Cortex of kidney (tissue), 1 donor: ENCODE measurements at places on chromosomes 4 and X.

GRCh38 chr4:114017120-114017917 lies 37.9 kb upstream of the ARSJ start:
- DNase-seq: no peak

DNA sequence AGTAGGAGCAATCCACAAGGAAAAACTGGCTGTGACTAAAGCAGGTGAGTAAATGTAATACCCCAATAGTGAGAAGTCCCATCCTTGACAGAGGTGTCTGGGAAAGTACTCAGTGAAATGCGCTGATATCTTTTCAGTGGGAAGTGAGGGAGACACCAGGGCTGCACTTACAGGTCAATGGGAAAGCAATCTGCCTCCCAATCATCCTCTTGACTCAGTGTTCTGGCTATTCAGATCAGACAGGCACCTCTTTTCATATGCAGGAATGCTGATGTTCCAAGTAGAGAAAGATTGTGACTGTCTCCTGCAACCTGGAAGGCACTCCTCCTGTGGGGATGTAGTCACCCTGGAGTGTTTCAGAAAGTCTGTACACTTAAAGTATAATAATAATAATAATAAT lies 39.9 kb upstream of the SPIN2A start:
- DNase-seq: no peak

DNA sequence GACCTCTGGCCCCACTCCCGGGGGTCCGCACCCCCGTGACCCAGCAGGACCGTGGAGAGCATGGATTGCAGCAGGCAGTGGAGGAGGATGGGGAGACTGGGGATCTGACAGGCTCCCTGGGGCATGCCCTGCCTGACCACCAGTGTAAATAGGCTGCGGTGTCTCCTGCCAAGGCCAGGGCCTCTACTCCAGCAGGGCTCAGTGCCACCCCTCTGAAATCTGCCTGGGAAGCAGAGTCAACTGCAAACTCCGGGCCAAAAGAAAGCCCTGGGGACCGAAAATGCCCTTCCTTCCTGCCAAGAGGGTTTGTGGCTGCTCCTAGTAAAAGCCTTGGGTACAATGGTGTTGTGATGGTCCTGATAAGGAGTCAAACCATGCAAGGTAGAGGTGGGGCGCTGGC lies 6.4 kb downstream of the ADRA2C start:
- no peak for DNase-seq

GRCh38 chr4:6894086-6894478 lies 15.5 kb upstream of the TBC1D14 start:
- DNase-seq: no peak

- DNase-seq: no peak
These were observed 69.4 kb upstream of the SORBS2 start for GRCh38 chr4:185881430-185881829.

DNA sequence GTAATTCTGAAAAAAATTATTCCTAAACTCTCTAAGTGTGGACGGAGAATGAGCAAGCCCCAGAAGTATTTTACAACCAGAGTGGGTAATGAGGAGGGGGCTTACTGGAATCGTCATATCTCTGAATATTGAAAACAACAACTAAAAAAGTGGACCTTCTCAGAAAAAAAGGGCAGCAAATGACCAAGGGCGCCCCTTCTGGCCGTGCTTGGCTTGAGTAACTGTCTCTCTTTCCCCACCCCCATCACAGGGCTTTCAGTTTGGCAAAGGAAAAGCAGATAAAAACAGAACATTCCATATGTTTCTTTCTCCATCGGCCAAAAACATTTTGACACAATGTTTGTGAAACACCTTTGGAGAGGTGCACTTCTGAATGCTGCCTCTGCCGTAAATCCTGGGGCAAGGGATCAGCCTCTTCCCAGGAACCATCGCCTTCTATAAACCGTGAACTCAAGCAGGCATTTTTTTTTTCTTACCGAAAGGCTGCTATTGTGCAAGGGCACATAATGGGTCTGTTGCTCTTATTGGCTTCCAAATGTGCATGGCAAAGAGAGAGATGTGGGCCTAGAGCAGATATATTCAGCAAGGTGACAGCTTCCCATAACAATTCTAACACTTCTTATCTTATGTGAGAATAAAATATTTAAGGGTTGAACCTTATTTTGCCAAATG lies 115.4 kb downstream of the PARM1 start:
- DNase-seq: no peak

DNA sequence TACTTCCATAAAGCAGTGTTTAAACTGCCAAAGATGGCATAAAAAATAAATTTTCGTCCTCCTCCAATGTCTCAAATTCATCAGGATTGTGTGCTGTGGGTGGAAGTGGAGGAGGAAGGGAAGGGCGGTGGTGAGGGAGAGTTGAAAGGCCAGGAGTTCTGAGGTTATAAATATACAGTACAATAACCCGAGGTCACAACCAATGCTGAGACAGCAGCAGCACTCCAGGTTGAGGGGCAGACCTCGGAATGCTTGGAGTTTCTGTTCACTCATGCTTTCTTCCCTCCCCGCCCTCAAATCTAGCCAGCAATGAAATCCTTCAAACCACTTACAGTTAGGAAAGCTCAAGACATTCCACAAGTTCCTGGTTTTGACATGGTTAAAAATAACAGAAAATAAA lies 134.0 kb upstream of the SMAD1 start:
- no peak for DNase-seq

- DNase-seq: no peak
These were observed 2.3 kb downstream of the GPR173 start for GRCh38 chrX:53050841-53051240.

DNA sequence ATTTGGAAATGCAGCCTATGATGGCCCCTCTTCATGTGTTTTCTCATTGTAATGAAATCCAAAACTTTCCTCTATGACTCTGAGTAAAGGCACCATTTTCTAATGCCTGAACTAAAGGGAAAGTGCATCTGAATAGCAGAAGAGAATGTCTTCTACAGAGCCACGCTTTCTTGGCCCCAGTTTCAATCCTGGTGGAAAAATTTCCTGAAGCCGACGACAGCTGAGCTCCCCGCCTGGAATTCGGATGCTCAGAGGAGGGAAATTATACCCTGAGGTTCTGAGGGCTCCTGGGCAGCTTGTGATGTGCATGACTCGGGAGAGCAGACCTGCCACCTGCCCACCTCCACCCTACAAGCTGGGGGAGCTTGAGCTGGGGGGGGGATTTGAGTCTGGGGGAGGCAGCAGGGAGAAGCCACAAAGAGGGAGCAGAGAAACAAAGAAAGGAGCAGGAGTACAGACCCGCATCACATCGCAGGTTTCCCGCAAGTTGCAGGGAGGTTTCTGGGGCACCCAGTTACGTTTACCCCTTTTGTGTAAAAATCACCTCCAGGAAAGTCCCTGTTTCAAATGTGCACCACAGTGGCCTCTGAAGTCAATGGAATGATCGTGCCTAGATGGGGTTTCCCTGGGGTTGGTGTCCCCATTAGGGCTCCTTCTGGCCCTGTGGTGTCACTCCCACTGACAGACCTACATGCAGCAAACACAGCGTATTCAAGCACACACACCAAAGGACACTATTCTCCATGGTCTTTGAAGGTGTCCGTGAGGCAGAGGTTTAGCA lies 145.6 kb upstream of the RBPJ start:
- DNase-seq: no peak

DNA sequence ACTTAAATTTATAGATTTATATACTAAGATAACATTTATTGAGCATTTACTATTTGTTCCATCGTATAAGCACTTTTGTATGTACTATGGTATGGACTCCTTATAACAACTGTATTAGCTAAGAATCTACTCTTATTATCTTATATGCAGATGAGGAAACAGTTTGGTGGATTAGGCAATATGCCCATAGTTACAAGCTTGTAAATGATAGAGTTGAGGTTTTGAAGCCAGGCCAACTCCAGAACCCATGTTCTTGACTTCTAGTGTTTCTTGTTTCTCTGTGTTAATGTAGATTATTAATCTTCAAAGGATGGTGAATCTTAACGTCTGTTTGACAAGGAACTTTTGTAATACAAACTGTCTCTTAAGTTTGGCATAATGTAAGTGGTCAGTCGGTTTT lies 71.3 kb downstream of the STIM2 start:
- DNase-seq: no peak

DNA sequence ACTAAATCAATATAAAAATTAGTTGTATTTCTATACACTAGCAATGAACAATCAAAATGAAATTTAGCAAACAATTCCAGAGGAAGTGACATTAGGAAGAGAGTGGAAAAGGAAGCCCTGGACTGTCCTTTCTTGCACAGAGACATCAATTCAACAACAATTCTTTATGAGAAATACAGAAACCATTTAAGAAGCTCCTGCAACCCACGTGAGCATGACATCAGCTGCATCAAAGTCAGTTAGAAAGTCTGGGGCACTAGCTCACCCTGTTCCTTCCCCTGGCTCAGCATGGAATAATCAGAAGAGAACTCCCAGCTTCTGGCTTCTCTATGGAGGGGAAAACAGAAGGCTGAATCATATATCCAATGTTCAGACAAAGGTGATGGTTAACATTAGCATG lies 48.6 kb upstream of the STARD8 start:
- no peak for DNase-seq

- no peak for DNase-seq
These were observed 125.4 kb downstream of the ATP8A1 start for GRCh38 chr4:42531341-42532030.

GRCh38 chr4:158667651-158668198 lies 4.0 kb downstream of the C4orf46 start:
- DNase-seq: no peak

DNA sequence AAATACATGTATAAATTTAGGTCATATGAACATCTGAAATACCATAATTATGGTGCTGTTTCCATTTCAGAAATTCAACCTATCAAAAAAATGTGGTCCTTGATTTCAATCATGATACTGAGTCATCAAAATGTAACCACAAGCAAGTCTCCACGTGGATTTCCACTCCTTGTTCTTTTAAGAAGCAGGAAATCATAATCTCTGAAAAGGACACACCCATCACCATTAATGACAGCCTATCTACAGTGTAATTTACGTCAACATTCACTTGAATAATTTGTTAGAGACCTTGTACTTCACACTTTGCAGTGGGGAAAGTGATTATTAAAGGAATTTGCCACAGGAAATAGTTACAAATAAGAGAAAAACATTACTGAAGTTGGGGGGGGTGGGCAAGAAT lies 17.7 kb upstream of the SLC7A11 start:
- no peak for DNase-seq

DNA sequence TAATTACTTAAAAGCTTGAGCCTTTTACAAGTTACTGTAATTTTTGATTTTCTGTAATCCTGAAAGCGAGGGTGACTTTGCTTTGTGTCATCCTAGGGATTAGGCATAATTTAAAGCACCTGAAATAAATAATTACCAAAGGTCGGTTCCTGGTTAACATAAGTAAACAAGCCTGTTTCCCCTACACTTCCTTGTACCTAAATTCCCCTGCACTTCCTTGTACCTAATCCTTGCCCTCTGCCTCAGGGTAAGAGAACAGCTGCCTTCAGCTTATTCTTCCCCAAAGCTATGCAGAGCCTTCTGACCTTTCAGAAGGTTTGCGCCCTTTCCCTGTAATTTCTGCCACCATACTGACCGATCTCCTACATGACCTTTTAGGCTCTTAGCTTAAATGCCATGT lies 166.1 kb upstream of the PDE5A start:
- DNase-seq: no peak

DNA sequence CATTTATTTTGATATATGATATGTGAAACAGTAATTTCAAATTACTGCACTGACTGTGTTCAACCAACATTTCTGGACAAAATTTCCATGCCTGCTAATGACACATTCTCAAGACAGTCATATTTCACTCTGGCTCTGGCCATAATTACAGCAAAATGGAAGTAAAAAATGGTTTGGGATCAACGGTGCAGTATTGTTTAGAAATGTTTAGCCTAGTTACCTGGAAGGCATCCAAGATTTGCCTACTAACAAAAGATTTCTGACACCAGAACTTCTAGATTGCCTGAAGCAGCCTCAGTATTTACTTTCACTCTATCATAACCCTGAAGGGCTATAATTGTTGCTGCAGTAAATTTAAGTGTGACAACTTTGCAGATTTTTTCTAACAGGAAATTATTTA lies 416.3 kb downstream of the PCDH10 start:
- DNase-seq: no peak

GRCh38 chr4:138555584-138555983 lies 313.4 kb upstream of the SLC7A11 start:
- no peak for DNase-seq

DNA sequence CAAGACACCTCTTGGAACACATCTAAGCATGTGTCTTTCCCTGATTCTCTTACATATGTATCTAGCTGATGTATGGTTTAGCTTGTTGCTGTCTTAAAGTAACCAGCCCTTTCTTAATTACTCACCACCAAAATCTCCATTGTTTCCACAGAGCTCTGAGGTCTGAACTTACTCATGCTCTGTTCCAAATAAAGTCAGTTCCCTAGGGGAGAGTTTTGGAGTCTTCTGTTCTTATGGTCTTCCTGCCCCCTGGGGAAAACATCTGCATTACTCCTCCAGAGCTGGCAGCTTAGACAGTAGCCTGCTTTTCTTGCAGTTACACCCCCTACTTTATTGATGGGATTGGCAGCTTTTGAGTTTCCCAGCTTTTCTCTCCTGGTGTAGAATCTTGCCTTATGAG lies 125.8 kb downstream of the EDA start:
- DNase-seq: no peak

GRCh38 chr4:107509615-107510014 lies 210.4 kb downstream of the PAPSS1 start:
- no peak for DNase-seq

GRCh38 chrX:3262901-3263300 lies 83.6 kb downstream of the MXRA5 start:
- no peak for DNase-seq

DNA sequence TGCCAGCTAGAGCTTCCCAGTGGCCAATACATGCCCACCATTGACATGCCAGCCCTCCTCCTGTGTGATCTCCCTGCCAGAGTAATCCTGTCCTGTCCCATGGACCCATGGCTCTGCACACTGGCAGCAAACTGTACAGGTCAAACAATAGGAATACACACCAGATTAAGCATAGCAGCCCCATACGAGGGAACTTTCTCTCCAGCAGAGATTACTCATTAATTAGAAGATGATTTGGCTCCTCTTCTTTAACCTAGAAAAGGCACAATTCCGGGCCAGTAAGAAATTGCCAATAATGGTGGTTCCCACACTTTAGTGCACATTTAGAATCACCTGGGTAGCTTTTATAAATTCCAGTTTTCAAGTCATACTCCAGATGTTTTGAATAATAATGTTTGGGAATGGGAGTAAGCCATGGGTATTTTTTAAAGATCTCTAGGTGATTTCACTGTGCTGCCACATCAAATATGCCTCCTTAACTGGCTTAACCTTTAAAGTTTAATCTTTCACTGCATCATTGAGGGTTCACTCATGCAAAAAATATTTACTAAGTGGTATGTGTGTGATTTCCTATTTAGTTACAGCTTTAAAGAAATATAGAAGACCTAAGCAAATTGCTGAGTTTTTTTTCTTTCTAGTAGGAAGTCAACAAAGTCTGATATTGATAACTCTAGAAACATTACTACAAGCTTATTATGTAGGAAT lies 277.6 kb upstream of the NWD2 start:
- DNase-seq: no peak

- DNase-seq: no peak
These were observed 79.9 kb downstream of the AMOT start for GRCh38 chrX:112760697-112761096.
